ENCODE measurements at places on chromosomes 3 and 15.

DNA sequence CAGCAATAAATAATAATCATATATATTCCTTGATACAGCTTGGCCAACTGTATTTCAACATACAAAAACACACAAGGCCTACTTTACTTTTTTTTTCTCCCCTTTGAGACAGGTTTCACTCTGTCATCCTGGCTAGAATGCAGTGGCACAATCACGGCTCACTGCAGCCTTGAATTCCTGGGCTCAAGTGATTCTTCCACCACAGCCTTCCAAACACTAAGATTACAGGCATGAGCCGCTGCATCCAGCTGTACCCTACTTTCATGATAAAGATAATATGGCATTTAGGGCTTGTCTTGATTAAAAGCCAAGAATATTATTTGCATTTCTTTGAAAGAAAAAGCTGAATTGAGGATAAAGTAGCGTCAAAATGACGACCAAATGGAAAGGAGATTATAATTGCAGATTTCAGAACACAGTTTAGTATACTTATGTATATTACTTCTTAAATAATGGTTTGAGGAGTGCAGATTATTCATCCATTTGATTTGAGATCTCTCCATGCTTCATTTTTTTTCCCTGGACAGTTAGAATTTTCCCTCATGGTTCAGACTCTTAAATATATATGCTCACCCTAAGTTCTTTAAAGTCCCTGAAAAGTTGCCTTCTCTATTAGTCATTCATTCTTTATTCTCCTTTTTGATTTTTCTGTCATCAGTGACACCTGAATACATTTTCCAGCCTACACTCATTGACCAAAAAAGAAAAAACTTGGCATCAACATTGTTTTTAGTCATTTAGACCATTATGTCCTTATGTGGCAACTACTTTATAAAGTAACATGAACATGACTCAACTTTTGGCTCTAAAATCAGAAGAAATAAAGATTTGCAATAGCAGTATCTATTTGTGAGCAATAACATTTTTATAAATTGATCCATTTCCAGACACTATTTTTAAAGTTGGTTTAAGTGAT is 48.5 kb upstream of the MLF1 start:
- no peak for DNase-seq

DNA sequence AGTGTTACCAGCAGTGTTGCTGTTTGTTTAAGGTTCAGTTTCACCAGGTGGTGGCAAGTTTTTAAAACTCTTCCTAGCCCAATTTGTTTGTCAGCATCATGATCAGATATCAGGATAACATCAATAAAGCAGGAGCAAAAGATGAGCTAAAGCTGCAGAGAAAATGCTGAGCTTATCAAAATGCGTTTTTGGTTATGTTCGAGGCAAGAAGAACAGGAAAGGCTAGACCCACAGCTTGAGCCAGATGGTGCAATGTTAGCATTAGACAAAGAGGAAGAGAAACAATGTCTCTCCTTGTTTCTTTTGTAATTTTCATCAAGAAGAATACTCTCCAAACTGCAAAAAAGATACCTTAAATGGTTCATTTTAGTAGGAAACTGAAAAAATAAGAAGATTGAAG is 66.2 kb downstream of the THRB start:
- no peak for DNase-seq

DNA sequence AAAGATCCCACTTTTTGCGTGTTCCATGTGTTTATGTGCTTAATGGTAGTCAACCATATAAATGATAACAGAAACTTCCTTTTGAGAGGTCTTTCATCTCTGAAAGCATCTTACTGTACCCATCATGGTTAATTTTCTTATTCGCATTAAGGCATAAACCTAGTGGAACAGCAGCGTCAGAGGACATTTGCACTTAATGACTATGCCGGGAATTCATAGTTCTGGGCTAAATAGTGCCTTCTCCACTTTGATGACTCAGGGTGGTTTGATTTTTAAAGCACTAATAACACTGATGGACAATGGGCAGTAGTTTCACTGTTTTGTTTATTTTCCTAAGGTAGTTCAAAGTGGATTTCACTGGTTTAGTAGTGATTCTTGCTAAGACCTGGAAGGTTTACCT is 455.3 kb downstream of the DIPK2A start:
- no peak for DNase-seq

DNA sequence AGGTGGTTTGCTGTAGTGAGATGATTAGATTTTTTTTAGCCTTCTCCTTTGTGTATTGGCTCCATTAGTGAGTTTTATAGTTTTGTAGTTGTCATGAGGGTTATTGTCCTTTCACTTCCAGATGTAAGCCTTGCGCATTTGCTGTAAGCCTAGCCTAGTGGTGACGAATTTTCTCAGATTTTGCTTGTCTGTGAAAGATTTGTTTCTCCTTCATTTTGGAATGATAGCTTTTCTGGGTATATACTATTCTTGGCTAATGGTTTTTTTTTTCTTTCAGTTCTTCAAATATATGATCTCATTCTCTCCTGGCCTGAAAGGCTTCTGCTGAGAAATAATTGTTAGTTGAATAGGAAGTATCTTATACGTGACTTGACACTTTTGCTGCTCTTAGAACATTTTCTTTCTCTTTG is 166.5 kb upstream of the THRB start:
- DNase-seq, result no peak

DNA sequence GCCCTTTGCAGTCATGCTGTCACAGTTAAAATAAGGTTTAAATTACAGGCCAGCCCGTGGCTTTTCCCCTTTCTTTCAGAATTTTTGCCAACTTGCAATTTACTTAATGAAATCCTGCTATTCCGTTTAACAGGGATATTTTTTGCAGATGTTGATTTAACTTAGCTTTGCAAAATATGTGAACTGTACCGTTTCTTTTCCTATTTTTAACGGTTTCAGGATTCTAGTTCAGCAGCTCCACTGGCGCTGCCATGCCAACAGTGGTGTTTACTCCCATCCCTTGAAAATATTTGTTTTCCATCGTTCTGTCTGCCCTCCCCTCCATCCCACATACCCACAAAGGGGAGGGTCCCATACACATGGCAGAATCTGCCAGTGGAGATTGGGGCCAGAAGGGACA is 54.3 kb downstream of the SMAD6 start:
- DNase-seq, result no peak
